ENCODE measurements at places on chromosomes 16 and 17. TPM values are rescaled to one million over a fixed set of nuclear protein-coding genes. Genes with fewer than 3 reads are reported as not detected.

The SLC35G6 gene
- total RNA-seq = not detected

The AIPL1 gene
- total RNA-seq = not detected

The HOXB8 gene
- not detected for total RNA-seq

The ZNF48 gene
- total RNA-seq = 13.3 TPM

The EMC8 gene
- total RNA-seq = 31.9 TPM

The MILR1 gene
- 2.7 TPM for total RNA-seq

The TNRC6C gene
- total RNA-seq = 4.8 TPM

The DOC2A gene
- total RNA-seq = 0.09 TPM

Data from endothelial cell of coronary artery (primary cell).